ENCODE measurements at places on chromosomes 5 and 9. TPM values are rescaled to one million over a fixed set of nuclear protein-coding genes. Genes with fewer than 3 reads are reported as not detected.

The SLC9A3 gene
- 2.2 TPM for total RNA-seq

The RORB gene
- not detected for total RNA-seq

GRCh38 chr9:77817590-77818311 is 169.6 kb upstream of the GNA14 start:
- ATAC-seq, result no peak
- no peak overlapping the region for H3K4me3 ChIP-seq
- no peaks in the 10 kb centered on the region for H3K27me3 ChIP-seq
- H3K27ac ChIP-seq, result peak overlapping the region; percentile 0

DNA sequence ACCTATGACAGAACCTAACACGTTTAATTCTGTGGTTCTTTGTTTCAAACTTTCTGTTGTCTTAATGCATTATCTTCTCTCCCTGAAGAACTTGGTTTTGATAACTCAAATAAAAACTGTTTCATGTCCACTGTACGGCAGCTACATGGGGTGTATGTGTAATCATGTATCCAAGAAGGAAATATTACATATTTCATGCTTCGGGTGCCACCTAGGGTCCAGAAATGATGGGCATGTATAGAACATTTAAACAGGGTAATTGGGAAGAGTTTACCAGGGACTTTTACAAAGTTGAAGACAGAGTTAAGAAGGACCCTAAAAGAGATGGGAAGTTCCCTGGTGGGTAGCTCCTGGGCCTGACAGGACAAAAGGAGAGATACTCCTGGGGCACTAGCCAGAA is 291.3 kb downstream of the FBXL7 start:
- no peak for ATAC-seq
- H3K27ac ChIP-seq, result no peak overlapping the region
- H3K27me3 ChIP-seq, result no peaks in the 10 kb centered on the region
- H3K4me3 ChIP-seq, result no peak overlapping the region

The SLC36A3 gene
- not detected for total RNA-seq

The SOX30 gene
- total RNA-seq, result 1.0 TPM

- no peak for ATAC-seq
- no peak overlapping the region for H3K4me3 ChIP-seq
- H3K27me3 ChIP-seq, result no peaks in the 10 kb centered on the region
- peak overlapping the region; percentile 87 for H3K27ac ChIP-seq
Observed at GRCh38 chr9:36214571-36214970, 23.9 kb downstream of the CLTA start.

- H3K4me1 ChIP-seq, result no peaks in the 10 kb centered on the region
- H3K36me3 ChIP-seq, result no peaks in the 10 kb centered on the region
- H3K27me3 ChIP-seq, result no peaks in the 10 kb centered on the region
- no peak for ATAC-seq
Observed at GRCh38 chr5:163773226-163773625, 267.8 kb downstream of the MAT2B start.

DNA sequence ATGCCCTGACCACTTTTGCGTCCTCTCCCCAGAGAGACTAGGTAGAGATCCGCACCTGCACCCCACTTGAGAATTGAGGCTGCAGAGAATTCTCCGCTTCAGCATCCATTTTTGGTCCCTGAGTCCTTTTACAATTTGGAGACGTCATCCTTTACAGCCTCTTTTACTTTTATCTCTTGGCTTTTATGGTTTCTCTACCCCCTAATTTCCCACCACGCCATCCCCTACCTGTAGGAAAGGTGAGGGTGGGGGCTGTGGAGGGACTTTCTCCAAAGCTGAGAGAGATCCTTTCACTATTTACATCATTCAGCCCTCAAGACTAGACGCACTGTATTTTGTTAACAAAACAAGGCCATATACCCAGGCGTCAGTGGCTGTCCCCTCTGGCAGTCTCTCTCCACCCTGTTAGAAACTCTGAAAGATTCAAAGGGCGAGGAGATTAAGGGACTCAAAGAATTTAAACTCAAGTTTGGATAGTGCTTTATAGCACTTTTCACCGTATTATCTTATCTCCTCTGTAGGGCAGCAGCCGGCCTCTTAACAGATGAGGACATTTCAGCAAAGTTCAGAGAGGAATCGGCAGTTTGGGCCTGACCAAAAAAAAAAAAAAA is 1.7 kb downstream of the MSX2 start:
- no peak for ATAC-seq
- no peak overlapping the region for H3K4me3 ChIP-seq
- H3K27me3 ChIP-seq, result peaks cover 71% of the 10 kb centered on the region

All from activated T-helper 17 cell treated with anti-CD3 and anti-CD28 coated beads, Interleukin-2, amount 50 U/mL, for 72 hours (primary cell).